ENCODE measurements at places on chromosomes 4 and X.

DNA sequence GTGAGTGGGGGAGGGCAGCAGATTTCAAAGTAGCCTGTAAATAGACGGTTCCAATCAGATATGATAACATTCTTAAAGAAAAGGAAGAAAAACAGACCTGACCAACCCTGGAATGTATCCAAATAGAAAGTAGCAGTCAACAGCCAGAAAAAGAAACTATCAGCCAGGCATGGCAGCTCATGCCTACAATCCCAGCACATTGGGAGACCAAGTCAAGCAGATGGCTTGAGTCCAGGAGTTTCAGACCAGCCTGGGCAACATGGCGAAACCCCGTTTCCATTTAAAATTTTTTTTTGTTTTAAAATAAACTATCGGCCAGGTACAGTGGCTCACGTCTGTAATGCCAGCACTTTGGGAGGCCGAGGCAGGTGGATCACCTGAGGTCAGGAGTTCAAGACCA is 125.0 kb downstream of the THOC2 start:
- no peak for DNase-seq

- DNase-seq = no peak
Observed at GRCh38 chr4:14908635-14909034, 93.6 kb upstream of the CPEB2 start.

- DNase-seq = no peak
Observed at GRCh38 chrX:39299615-39300014, 498.4 kb downstream of the MID1IP1 start.

DNA sequence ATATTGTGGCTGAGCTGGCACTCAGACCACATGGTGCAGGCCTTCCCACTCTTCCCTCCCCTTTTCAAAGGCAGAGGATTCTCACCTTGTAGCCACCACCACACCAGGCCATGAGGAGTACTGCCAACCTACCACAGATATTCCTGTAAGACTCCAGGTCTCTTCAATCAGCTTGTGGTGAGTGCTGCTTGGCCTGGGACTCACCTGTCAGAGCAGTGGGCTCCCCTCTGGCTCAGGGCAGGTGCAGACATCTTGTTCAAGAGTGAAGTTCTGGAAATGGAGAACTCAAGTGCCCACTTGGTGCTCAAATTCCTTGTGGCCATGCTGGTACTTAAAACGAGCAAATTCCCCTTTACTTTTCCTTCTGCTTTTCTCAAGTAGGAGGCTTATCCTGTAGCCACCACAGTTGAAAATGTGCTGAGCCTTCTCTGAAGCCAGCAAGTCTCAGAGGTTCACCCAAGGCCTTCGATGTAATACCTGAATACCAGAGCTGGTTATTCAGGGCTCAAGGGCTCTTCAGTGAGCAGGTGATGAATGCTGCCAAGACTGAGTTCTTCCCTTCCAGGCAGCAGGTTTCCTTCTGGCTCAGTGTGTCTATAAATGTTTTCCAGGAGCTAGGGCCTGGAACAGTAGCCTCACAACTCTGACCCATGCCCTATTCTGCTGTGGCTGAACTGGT is 212.9 kb downstream of the TEX13C start:
- DNase-seq = no peak

DNA sequence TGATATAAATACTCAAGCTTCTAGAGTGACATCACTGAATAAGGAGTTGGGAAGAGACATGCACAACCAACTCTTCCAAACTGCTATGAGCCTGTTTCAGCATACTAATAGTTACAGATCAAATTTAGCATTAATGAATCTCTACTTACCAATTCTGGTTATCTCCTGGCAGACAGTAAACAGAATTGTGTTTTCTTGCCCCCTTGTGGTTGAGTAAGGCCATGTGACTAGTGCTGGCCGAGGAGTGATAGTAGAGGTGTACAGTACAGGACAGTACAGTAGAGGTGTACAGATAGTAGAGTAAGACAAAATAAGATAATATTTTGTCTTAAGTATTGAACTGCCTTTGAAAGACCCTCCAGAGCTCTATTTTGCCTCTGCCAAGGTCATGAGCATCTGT is 681.4 kb downstream of the GABRG1 start:
- DNase-seq = no peak

DNA sequence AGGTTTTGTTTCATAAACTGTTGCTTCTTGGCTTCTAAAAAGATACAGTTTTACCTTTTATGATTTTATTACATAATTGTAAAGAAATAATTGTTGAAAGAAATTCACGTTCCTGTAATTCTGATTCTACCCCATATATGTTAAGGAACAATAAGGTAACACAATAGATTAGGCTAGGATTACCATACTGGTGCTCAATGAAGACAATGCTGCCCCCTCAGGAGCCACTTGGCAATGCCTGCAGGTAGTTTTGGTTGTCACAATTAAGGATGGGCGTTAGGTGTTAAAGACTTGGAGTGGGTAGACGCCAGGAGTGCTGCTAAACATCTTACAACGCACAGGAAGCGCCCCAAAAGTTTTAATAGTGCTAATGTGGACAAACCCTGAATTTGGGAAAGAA is 133.2 kb downstream of the NLGN4X start:
- DNase-seq = no peak

DNA sequence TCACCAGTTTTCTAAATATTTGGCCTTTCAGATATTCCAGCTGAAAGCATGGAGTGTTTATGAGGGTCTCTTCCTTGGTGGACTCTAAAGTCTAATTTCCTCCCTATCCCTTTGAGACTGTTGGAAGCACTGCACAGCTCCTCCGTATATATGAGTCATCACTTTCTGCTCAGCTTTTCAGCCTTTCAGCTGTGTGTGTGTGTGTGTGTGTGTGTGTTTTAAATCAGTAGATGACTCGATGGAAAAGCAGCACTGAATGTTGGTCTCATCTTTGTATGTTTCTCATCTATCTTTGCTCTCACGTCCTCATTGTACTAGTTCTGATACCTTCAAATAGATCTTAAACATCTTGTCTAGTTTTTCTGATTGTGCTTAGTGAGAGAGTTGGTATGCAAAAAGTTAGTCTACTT is 81.6 kb downstream of the ZFX start:
- no peak for DNase-seq

Data from activated CD4-positive, CD25-positive, alpha-beta regulatory T cell (primary cell).